A549 treated with CpdA at 1 μM for 4 hours (cell line): ENCODE measurements at places on chromosomes 6 and 20. TPM values are rescaled to one million over a fixed set of nuclear protein-coding genes. Genes with fewer than 3 reads are reported as not detected.

CRISP3 gene
- total RNA-seq: not detected in 5 replicates

OOEP gene
- not detected in 5 replicates for total RNA-seq

HSPA1L gene
- 1.3 to 2.2 TPM (median 2.1 TPM) in 5 replicates for total RNA-seq

DEFB124 gene
- not detected in 5 replicates for total RNA-seq

HSP90AB1 gene
- 1,269 to 1,470 TPM (median 1,299 TPM) in 5 replicates for total RNA-seq
